Ascending aorta (tissue), 2 donors: ENCODE measurements at places on chromosomes 2 and 18.

DNA sequence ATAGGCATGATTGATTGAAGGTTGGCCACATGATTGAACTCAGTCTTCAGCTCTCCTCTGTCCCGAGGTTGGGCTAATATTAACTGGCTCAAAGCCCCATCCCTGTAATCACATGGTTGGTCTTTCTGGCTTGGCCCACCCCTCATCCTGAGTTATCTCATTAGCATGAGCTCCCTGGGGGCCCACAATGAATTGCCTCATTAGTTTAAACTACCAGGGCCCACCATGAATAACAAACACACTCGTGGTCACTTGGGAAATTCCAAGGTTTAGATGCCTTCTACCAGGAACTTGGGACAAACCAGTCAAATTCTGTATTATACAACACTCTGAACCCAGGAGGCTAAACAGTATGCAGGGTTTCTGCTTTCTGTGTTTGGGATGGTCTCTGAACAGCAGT is 121.7 kb upstream of the B3GNT2 start:
- DNase-seq = no peak

DNA sequence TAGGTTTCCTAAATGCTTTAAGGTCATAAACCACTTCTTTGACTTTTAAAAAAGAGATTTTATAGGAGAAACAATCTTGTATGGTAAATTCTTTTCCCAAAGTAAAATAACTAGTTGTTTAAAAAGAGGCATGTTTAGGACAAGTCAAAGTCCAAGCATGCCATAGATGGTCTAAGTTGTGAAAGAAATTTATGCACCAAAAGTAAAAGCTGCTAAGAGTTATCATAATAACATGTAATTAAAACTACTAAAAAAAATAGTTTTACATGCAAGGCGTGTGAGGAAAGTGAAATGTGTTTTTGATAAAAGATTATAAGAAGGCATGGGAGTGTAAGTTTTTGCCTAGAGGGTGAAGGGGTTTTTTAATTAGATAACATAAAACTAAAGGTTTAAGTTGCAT is 22.5 kb downstream of the FAM210A start:
- no peak for DNase-seq

DNA sequence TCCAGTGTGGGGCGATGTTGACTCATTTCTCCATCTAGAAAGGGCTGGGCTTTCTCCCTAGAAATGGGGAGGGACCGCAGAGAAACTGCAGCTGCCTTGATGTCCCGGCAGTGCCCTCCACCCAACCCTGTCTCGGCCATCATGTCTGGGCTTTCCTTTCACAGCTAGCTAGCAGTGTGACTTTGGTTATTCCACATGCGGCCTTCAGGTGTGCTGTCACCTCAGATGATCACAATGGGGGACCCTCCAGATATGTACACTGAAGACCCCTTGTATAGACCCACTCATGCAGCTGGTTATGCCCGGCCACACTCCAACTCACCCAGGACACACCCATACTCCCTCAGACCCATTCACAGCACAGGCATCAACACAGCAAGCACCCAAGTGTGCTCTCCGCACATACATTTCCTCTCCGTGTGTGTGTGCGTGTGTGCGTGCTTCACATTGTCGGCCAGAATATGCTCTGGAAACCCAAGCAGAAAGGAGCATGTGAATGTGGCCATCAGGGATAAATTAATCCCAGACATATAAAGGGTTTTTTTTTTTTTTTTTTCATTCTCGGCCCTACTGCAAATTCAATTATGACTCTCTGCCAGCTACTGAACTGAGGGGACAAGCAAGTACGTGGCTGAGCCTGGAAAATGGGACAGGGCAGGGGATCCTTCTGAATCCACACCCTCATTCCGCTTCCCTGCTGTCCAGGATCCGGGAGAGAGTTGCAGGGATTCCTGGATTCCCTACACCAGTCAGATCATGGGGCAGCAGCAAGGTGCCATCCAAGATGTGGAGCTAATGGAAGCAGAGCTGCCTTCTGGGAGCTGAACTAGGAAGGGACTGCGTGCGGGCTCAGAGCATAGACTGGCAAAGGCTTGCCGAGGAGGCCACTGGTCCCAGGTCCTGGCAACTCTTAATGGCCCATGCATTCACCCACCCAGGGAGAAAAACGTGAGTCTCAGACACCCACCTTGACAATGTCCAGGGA is 240.2 kb downstream of the DYSF start:
- no peak for DNase-seq

GRCh38 chr2:127735537-127736399 is 34.5 kb downstream of the SFT2D3 start:
- no peak for DNase-seq

DNA sequence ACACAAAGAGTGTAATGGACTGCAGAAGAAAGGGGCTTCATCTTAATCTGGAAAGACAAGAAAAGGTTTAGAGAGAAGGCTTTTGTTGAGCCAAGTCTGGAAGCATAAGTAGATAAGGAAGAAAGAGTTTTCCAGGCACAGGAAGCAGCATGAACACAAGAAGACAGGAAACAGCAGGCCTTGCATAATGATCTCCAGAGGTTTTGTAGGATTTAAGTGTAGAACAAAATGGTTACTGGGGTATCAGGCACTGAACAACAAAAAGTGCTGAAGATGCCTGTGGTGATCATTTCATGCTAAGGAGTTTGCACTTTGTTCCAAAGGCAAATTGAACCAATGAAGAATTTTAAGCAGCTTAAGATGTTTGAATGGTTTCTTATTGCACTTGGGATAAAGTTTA is 281.6 kb upstream of the TANK start:
- DNase-seq = no peak

GRCh38 chr2:174486563-174487107 is at the start of gene GPR155:
GPR155 (minus strand) TSS chr2:174487029; CDS start chr2:174481956, 5,073 bp downstream.
- DNase-seq = peak; percentile 83

DNA sequence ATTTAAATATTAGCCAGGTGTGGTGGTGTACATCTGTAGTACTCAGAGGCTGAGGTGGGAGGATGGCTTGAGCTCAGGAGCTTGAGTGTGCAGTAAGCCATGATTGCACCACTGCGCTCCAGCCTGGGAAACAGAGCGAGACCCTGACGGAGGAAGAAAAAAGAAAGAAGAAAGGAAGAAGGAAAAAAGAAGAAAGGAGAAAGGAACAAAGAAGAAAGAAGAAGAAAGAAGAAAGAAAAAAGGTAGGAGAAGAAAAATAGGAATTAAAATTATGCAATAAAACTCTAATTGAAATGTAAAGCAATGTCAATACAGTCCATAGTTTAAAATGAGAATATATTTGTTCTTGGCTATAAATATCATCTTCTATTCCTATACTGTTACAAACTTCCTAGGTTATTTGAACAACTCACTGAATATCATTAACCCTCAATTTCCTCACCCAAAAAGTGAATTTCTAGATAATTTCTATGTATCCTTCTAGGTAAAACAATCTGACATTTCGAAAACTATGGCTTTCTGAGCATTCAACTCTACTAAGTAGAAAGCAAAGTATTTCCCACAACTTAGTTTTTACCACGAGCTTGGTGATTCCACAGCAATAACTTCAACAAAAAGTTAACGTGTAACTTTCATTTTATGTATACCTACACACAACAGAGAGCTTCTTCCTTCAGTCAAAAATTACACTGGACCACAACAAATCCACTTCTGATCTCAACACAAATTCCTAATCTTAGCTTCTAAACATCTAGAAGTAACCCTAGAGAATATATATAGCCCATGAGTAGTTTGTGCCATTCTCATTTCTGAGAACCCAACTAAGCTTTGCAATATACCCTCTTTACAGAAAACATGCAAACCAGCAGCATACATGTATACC is 19.7 kb downstream of the LPIN2 start:
- no peak for DNase-seq

- no peak for DNase-seq
These were observed 22.6 kb upstream of the BCL2 start for GRCh38 chr18:63342206-63342605.

- DNase-seq = no peak
These were observed 66.1 kb upstream of the DTNA start for GRCh38 chr18:34643989-34644388.

DNA sequence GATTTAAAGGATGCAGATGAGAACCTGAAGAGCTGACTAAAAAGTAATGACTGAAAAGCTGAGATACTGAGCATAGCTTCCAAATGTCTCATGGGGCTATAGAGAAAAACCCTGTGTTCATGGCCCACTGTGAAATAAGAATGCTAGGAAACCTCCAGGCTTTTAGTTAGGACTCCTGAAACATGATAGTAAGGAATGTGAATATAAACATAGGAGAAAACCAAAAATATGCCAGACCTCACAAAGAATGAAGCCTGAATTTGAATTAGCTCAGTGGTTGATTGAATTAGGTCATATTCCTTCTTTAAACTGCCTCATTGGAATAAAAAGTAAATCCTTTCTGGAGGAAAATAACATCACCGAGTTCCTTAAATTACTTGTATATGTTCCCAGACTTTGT is 194.5 kb upstream of the NXPH2 start:
- no peak for DNase-seq

DNA sequence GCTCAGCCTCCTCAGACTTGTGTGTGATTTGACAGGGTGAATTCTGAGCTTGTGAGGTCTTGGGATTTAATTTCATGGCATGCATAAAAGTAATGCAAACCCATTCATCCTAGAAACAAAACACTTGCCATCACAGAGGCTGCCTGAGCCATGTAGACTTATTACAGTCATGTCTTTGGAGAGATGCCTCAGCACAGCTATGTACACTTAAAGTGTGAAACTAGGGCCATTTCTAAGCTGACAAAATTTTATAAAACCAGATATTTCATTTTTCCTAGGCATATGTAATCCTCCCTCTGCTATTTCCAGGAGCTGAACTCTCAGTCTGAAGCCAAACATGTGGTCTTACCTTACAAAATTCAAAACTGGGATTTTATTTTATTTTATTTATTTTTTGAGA is 322.2 kb upstream of the SPHKAP start:
- no peak for DNase-seq

GRCh38 chr2:60303680-60304079 is 249.8 kb downstream of the BCL11A start:
- DNase-seq = no peak

- no peak for DNase-seq
These were observed 32.0 kb upstream of the TMEM18 start for GRCh38 chr2:709138-709765.

DNA sequence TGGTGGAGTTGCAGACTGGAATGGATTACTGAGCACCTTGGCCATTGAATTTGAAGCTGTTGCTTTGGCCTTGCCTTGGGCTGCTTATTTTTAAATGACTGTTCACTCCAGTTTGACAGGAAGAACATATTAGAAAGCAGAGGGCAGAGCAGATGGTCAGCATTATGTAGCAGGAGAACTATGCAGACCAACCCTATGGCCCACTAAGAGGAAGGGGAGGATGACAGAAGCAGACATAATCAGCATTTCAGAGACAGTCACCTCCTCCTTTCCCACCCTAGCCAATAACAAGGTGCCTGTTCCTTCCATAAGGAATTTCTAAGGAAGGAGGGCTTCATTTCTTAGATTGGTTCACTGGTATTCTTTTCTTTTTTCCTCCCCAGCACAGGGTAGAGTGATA is 2.4 kb downstream of the CHRNA1 start:
- no peak for DNase-seq

- DNase-seq = no peak
These were observed 100.4 kb upstream of the ZBTB14 start for GRCh38 chr18:5395860-5396448.

DNA sequence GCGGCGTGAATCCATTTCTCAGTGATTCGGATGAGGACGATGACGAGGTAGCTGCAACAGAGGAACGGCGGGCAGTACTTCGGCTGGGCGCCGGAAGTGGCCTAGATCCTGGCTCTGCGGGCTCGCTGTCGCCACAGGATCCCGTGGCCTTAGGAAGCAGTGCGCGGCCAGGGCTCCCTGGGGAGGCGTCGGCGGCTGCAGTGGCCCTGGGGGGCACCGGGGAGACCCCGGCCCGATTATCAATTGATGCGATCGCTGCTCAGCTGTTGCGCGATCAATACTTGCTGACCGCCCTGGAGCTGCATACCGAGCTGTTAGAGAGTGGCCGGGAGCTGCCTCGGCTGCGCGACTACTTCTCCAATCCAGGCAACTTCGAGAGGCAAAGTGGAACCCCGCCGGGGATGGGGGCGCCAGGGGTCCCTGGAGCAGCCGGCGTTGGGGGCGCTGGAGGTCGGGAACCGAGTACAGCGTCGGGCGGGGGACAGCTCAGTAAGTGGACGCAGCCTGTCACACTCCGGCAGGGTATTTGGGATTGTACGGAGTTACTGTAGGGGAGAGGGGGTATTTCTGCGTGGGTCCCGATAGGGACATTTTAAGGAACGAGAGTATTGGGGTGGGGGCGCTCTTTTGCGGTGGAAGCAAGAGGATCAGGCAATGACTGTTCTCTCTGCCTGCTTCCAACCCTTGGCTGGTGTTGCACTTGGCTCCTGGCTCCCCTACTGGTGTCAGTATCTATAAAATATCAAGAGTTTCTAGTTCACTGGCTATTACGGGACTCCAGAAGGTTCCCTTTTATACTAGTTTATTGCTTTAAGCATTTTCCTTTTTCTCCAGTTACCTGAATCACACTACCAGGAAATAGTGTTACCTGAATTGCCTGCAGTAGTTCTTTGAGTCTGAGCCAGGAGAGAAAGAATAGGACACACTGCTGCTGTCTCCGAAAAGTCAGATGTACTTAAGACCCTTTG is 772 bp downstream of the RELCH start:
- DNase-seq = peak; percentile 65

DNA sequence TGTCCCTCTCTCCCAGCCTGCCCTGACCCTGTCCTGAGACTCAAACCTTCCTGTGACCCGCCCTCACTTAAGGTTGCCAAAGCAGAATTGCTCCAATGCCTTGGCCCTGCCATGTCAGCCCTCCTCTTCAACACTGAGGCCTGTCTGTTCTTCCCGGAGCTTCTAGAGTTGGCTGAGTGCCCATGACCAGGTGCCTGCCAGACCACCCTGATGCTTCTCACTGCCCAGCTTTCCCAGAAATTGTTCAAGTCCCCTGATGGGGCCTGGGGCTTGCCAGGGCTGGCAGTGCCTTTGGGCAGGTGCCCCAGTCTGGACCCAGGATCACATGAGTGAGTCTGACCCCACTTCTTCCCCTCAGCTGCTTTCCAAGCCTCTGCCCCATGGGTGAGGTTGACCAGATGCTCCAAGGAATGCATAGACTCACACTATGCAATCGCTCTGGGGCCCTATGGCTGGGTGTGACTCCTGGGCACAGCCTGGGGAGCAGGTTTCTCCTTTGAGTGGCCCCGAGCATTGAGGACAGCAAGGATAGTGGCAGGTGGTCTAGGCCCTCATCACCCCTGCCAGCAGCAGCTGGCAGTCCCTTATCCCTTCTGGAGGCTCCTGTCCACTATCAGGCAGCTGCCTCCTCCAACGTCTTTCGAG is 3.1 kb upstream of the INPP5D start:
- DNase-seq = no peak

GRCh38 chr2:241043581-241043980 is 45.2 kb downstream of the SNED1 start:
- no peak for DNase-seq

GRCh38 chr18:58287353-58288274 is 243.6 kb downstream of the NEDD4L start:
- DNase-seq = no peak

- DNase-seq = no peak
These were observed 176.0 kb downstream of the CCDC178 start for GRCh38 chr18:33264566-33264965.

DNA sequence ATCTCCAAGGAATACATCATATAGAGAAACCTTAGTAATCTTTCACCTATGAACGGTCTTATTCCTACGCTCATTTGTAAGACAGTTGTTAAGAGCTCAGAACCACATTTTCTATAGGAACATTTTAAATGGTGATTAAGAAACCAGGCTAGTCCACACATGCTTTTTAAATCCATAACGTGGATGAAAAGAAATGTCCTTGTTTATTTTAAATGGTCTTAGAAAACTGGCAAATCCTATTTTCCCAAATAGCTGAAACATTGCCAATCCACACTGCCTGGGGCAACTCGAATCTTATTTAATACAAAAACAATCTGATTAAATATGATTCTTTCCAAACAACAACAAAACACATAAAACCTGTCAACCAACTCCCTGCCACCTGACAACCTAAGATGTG is 23.7 kb downstream of the METTL8 start:
- DNase-seq = no peak
